ENCODE measurements at places on chromosomes 4 and X.

- no peak for DNase-seq
These were observed 294.9 kb upstream of the MAGEC2 start for GRCh38 chrX:142499992-142500391.

DNA sequence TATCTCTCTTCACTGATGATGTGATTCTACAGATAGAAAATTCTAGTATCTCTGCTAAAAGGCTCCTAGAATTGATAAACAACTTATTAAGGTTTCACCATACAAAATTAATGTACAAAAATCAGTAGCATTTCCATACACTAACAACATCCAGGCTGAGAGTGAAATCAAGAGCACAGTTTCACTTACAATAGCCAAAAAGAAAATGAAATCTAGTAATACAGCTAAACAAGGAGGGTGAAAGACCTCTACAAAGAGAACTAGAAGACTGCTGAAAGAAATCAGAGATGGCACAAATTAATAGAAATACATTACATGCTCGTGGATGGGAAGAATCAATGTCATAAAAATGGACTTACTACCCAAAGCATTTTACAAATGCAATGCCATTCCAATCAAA, 751.9 kb downstream of the FSTL5 start:
- DNase-seq = no peak

DNA sequence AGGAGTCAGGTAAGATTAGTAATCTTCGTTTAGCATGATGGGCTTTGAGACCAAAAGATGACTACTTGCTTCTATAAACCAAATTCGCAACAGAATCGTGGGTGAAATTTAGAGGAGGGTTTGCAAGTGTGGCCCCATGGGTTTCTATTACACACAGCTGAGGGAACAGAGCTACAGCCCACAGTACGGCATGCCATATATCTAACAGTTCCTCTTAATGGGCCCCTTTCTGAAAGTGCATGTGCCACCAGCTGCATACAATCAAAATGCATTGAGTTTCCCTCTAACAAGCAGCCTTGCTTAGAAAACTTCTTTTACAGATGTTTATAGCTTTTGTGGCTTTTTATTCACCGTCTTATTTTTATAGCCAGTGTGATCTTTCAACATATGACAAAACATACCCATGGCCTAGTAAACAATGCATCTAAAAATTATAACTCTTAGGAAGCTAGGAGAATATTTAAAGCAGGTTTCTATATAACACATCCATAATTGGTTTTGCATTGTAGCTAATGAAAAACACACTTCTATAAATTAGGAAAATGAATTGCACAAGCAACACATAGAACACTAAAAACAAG, 202.1 kb downstream of the PRDM5 start:
- DNase-seq = no peak

- DNase-seq = no peak
These were observed 141.1 kb upstream of the MID1 start for GRCh38 chrX:10761447-10761846.

DNA sequence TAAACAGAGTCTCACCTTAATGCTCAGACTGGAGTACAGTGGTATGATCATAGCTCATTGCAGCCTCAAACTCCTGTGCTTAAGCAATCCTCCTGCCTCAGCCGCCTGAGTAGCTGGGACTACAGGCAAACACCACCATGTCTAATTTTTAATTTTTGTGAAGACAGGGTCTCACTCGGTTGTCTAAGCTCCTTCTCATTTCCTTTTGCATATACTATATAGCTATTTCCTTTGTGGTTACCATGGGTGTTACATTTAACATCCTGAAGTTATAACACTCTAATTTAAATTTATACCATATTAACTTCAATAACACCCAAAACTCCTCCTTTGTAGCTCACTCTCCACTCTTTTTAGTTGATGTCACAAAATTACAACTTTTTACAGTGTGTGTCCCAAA, 114.3 kb downstream of the DCK start:
- DNase-seq = no peak

Data from activated T-cell treated with anti-CD3 and anti-CD28 coated beads for 4 hours (primary cell).